AG04449 (cell line): ENCODE measurements at places on chromosomes 12 and 14.

GRCh38 chr12:58967561-58967960 is 47.3 kb upstream of the LRIG3 start:
- no peak for DNase-seq

GRCh38 chr12:132140918-132141841 is 2.9 kb downstream of the DDX51 start:
- DNase-seq = no peak

- DNase-seq = no peak
These were observed 48.7 kb downstream of the CCDC88C start for GRCh38 chr14:91368776-91369416.

GRCh38 chr12:102765736-102766135 is 151.3 kb downstream of the PAH start:
- no peak for DNase-seq

GRCh38 chr12:125187148-125187745 is 122.0 kb downstream of the AACS start:
- no peak for DNase-seq

- no peak for DNase-seq
These were observed 412.8 kb upstream of the TBX3 start for GRCh38 chr12:115096588-115097397.

DNA sequence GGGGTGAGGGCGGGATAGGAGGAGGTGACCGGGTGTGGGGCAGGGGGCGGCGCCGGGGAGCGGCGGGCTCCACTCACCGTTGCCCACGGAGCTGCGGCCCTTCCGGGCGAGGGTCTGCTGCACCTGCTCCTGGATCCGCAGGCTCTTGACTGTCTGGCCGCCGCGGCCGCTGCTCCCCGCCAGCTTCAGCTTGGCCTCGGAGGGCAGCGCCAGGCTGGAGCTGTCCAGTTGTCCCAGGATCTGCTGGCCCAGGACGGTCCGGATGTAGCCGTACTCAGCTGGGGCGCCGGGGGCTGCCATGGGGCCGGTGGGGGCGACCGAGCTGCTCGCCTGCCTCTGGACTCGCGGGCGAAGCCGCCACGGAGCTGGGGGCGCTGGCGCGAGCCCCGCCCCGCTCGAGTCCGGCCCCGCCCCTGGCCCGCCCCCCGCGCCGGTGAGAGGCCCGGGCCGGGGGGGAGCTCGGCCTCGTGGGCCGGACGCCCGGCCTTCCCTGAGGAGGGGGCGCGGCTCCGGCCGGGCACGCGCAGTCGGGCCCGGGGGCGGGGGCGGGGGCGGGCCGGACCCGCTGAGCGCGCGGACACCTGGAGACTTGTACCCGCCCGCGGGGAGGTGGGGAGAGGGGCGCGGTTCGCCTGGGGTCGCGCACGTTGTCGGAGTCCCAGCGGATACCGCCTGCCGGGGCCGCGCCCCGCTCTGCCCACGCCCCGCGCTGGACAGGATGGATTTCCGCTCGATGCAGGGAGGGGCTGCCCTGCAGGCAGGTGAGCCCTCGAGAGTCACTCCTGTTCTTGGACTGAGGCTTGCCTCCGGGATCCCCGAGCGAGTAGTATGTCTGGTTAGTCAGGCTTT is at the start of gene PKP2:
PKP2 (minus strand) TSS at position 346 of the 849 bp plus-strand sequence; CDS start at position 300, 46 bp downstream.
- DNase-seq = no peak
